MV-4-11 (cell line): ENCODE measurements at places on chromosomes 5 and 9.

DNA sequence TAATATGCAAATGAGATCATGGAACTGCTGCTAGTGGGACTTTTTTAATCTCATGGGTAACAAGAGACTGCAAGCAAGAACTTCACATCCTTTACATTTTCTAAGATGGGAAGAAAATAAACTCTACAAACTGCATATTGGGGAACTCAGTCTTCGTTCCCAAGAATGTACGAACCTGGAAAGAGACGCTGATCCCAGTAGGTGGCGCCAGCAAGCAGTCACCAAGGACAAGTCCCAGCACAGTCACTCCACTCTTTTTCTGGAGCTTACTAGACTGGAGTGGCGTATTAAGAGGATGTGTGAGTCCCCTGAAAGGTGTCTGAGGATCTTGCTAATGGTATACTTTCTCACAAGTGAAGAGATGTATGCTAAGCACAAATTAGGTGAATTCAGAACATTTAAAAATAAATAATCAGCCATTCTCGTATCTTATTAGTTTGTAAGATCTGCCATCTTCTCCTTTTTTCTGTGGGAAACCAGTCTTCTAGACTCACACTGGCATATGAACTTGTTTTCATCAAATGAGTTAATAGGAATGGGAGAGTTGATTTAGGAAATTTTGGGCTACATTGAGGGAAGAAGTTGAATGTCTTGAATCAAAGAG is 16.0 kb upstream of the PUM3 start:
- DNase-seq, result peak; percentile 59

DNA sequence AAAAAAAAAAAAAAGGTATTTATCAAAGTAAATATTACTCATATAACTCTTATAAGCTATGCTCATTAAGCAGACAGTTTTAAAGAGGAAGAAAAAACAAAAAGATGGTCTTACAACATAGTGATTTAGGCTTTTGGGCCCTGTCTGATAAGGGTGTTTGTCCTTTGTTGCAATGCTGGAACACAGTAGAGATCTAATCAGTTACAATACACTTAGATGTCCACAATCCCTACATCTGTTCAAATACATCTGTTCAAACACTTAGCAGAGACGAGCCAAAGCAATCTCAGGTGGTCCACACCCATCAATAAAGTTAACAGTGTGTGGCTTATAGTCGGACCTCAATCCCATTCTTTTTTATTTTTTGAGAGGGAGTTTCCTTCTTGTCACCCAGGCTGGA is 11.0 kb downstream of the PRXL2C start:
- no peak for DNase-seq

DNA sequence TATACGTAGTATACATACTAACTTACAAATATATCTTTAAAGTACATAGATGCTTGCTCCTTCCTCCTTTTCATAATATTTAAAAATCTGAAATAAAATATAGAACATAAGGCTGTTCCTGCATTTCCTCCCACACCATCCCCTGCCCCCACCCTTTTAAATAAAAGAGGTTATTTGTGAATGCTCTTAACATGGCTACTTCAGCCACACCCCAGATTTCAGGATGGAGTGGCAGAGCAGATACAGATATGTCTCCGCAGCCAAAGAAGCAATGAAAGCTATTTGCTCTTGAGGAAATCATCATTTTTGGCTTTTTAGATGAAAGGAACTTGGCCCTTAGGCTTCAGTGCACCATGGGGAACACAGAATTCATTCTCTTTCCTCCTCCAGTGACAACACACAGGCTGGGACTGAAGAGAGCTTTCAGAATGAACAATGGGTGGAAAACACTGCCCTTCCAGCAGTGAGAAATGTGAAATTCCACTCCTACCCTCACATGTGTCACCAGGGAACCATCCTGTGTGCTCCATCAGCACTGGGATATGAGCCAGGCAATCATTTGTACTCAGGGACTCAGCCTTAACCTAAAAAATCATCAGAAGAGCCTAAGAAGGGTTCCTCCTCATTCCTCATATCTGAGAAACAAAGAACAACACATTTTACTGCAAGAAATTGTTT is 134.3 kb downstream of the PPP2R2B start:
- DNase-seq, result no peak

- DNase-seq, result no peak
Observed at GRCh38 chr5:135481909-135482311, 29.8 kb upstream of the TIFAB start.

GRCh38 chr5:150244209-150244608 is 45.4 kb downstream of the CAMK2A start:
- DNase-seq, result no peak

GRCh38 chr5:7759951-7760580 is 90.9 kb downstream of the CFAP90 start:
- no peak for DNase-seq

- DNase-seq, result no peak
Observed at GRCh38 chr5:178432421-178433272, 157.5 kb downstream of the COL23A1 start.

- DNase-seq, result no peak
Observed at GRCh38 chr5:147648597-147648996, 133.9 kb downstream of the JAKMIP2 start.

- DNase-seq, result no peak
Observed at GRCh38 chr5:68436686-68437520, 221.3 kb downstream of the PIK3R1 start.

GRCh38 chr9:18136354-18136994 is 337.5 kb upstream of the ADAMTSL1 start:
- DNase-seq, result no peak

DNA sequence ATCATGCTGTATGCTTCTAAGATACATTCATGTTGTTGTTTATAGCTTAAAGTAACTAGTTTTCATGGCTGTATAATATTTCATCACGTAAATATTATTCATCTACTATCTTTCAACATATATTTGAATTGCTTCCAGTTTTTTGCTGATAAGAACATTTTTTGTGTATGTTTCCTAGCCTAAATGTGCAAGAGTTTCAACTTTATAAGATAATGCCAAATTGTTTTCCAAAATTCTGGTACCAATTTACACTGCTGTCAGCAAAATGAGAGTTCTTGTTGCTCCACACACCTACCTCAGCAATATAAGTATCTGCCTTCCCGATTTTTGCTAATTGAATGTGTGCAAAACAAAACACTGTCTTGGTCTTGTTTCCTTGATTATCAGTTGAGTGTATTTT is 178.3 kb downstream of the CRB2 start:
- no peak for DNase-seq

- no peak for DNase-seq
Observed at GRCh38 chr9:73116880-73117279, 34.8 kb upstream of the ANXA1 start.

DNA sequence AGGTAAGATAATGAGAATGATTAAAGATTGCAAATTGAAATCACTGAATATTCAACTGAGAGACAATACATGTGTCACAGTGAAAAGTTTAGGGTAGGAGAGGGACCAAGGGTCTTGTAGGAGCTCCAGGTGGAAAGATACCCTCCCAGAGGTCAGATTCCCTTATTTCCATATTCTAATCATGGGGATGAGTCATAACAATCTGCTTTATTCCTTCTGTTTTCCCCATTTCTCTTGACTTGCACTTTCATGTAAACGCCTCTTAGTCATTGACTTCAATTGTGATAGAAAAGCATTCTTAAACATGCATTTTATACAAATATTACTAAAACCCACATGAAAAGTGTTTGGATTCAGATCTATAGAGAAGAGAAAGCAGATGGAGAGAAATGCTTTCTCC is 81.3 kb upstream of the CTSL start:
- DNase-seq, result no peak

DNA sequence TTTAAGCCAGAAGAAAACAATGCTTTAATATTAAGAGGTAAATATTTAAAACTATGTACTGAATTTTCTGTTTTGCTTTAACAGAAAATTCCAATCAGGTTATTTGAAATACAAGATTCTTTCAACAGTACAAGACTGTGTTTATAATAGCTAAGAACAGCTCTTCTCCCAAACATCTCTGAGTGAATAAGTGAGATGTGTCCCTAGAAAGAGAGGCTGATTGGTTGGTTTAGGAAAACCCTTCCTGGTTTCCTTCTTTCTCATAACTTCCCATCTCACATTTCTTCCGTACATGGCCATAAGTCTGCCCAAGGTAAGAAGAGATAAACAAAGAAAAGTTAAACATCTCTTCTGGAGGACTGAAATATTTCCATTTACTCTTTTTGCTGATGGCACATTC is 145.9 kb downstream of the FANCC start:
- DNase-seq, result no peak

DNA sequence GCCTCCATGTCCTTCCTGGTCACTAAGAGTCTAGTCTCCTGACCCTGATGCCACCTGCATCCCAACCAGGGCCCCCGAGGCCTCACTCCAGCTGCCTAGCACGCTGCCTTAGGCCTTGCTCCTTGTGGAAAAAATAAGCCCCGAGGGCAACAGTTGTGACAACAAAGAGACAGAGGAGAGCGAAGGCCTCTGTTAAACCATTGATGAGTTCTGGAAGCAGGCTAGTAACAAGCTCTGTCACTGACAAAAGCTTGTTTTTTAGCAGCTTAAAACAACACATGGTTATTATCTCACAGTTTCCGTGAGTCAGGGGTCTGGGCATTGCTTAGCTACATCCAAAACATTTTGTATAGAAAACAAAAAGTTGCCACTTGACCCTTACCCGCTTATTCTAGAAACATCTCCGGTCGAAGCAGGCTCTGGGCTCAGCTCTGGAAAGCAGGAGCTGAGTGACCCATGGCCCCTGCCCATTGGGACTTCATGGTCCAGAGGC is 48.2 kb upstream of the TBC1D2 start:
- DNase-seq, result no peak

DNA sequence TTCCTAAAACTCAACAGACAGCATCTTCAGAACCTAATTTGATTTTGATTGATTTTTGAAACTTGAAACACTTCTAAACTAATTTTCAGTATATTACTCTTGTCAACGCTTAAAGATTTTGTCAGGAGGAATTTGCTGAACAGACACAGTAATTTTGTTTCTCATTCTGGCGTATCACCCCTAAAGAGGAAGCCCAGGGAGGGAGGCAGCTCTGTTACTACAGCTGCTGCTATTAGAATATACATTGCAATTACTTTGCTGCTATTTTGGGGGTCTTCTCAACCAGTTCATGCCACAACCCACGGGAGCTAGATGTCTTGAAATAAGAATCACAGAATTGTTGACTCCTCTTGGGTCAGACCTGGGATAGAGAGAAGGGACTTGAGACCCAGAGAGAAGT is 122.6 kb downstream of the TLR4 start:
- DNase-seq, result peak; percentile 47

- DNase-seq, result no peak
Observed at GRCh38 chr5:10301842-10302610, 5.7 kb downstream of the CMBL start.

DNA sequence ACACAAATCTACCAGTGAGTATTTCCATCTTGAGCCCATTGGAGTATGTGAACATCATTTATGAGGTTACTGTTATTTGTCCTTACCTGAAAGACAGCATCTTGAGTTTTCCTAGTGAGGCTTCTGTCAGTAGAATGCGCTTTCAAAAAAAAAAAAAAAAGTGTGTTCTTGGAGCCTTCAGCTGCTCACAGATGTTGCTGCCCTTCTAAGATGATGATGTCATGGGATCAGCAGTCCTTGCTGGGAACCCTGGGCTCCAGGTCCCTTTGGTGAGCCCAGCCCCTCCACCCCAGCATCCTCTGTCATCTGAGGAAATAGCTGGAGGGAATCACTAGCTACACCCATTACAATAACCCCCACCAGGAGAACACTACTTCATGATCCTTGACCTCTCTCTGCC is 83.3 kb downstream of the ATPSCKMT start:
- DNase-seq, result no peak

DNA sequence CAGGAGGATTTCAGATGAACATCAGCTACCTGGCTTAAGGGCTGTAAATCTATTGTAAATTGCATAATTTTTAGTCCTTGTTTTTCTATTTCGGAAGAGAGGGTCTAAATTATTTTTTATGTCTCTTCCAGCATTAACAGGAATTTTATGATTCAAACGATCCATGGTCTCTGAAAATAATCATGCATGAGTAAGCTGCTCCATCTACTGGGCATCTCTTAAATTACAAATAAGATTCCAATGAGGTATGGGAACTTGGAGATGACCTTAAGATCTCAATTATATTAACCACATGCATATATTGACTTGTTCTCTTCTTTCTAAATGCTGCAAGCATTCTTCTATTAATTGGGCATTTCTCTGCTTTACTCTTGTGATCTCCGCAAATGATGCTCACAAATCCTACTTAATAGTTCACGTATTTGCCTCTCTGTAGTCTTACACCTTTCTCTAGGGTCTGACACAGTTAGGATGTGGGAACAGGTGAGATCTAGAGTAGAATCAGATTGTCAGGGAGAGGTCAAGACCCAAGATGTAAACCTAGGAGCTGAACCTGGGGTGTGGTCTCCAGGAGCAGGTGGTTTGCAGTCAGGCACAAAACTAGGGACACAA is 86.9 kb downstream of the NUDT12 start:
- DNase-seq, result peak; percentile 36

DNA sequence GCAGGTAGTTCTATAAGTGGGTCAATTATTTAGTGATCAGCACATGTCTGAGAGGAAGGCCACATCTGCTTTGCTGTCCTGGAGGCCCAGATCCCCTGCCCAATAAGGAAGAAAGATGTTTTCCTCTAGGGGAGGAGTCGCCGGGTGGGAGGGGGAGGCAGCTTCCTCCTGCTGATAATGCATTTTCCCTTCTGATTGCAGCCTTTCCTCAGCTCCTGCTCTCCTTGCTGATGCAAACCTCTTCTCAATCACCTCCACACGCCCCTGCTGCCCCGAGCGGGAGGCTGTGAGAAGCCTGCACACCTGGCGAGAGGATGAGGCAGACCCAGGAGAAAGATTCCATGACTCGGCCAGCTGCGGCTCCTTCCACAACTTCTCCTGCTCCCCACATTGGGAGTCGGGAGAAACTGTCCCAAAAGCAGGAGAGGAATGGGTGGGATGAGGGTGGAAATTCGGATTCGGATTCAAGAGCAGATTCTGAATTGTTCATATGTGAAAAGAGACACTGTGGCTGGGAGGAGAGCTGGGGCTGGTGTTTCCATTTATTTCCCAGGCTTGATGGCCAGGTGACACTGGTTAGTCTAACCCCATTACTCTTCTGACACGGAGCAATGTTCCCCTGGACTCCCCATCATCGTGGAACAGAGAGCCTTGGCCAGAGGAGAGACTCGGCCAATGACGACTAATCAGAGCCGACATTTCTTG is 6.8 kb upstream of the NTNG2 start:
- no peak for DNase-seq

DNA sequence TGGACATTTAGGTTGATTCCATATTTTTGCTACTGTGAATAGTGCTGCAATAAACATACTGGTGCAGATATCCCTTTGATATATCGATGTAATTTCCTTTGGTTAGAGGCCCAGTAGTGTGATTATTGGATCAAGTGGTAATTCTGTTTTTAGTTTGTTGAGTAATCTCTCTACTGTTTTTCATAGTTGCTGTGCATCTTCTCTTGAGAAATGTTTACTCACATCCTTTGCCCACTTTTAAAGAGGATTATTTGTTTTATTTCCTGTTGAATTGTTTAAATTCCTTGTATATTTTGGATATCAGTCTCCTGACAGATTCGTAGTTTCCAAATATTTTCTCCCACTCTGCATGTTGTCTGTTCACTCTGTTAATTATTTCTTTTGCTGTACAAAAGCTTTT is 352.6 kb upstream of the TARS1 start:
- DNase-seq, result no peak

GRCh38 chr5:170293273-170293672 is 4.3 kb downstream of the LCP2 start:
- peak; percentile 99 for DNase-seq
